Ecto neural progenitor cell (in vitro differentiated cells): ENCODE measurements at places on chromosomes 1 and 21.

GRCh38 chr21:45852886-45853400, 128.6 kb upstream of the COL6A1 start:
- peak; percentile 35 for DNase-seq

DNA sequence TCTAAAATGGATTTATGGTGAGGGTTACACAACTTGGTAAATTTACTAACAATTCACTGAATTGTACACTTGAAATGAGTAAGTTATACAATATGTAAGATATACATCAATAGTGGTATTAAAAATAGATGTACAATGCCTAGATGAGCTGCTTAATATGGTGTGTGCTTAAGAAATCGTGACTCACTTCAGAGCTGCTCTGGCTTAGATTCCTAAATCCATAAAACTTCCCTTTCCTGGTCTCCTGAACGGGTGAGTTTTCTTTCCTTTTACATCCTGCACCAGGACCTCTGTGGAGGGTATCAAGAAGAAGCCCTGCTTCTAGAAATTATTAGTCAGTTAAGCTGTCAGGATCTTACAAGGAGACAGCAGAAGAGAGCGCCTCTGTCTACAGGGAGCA, 30.4 kb downstream of the H3-3A start:
- no peak for DNase-seq

GRCh38 chr21:40681164-40681859, 165.6 kb downstream of the DSCAM start:
- DNase-seq, result no peak

- no peak for DNase-seq
Measured at GRCh38 chr1:187631984-187632383, 803.2 kb downstream of the PLA2G4A start.

GRCh38 chr1:155072531-155073289, 5.9 kb upstream of the EFNA3 start:
- no peak for DNase-seq

- DNase-seq, result no peak
Measured at GRCh38 chr1:151007853-151008243, 401 bp upstream of the PRUNE1 start.

DNA sequence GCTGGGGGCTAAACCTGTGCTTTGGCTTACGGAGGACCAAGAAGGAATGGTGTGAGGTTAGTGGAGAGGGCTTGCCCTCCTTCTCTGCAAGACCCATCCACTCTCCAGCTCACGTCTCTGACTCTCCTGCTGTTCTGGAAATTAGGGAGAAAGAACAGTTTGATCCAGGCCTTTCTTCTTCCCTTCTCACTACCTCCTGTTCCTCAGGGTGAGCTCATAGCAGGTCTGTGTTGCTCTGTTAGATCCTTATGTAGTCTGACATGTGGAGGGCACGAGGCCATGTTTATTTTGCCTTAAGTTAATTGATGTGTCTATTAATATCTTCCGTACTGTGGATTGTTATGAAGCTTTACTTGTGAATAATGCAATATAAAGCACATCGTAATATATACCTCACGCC, 315.0 kb downstream of the GRIK1 start:
- DNase-seq, result no peak

- DNase-seq, result no peak
Measured at GRCh38 chr21:35342440-35342839, 293.3 kb upstream of the RUNX1 start.

DNA sequence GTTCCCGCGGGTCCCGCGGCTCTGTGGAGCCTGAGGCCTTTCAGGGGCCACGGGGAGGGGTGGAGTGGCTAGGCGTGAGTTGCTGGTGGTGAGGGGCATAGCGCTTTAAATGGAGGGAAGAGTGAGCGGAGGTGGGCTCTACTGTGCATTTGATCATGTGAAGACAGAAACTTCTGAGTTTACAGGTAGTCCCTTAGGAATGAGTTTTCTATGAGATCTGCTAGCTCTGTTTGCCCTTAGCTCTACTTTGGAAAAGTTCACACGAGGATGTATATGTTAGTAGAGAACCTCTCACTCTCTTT, 593 bp downstream of the ST6GALNAC3 start:
- DNase-seq, result no peak

GRCh38 chr21:38986406-38986805, 180.7 kb downstream of the ETS2 start:
- no peak for DNase-seq

DNA sequence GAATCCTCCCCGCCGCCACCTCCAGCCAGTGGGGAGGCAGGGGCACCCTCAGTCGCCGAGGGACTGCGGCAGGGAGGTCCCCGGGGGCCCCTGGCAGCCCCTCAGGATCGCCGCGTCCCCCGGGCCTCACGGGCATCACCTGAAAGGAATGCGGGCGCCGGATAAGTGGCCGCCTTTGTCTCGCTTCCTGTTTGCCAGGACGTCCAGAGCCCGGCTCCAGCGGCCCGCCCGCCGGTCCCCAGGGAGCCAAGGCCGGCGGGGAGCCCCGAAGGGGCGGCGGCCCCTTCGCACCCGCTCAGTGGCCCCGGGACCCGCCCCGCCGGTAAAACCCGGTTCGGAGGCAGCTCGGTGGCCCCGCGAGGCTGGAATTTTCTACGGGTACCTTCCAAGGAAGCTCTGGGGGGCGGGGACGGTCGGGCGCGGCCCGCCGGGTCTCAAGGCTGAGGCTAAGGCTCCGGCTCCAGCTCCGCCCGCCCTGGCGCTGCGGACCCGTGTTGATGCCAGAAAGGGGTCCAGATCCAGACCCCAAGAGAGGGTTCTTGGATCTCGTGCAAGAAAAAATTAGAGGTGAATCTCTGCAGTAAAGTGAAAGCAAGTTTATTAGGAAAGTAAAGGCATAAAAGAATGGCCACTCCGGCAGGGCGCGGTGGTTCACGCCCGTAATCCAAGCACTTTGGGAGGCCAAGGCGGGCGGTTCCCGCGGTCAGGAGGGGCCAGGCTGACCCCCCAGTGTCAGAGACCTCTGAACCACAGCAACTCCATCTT, 12.6 kb downstream of the TINAGL1 start:
- peak; percentile 59 for DNase-seq

- DNase-seq, result no peak
Measured at GRCh38 chr1:63866084-63866483, 92.3 kb downstream of the ROR1 start.

DNA sequence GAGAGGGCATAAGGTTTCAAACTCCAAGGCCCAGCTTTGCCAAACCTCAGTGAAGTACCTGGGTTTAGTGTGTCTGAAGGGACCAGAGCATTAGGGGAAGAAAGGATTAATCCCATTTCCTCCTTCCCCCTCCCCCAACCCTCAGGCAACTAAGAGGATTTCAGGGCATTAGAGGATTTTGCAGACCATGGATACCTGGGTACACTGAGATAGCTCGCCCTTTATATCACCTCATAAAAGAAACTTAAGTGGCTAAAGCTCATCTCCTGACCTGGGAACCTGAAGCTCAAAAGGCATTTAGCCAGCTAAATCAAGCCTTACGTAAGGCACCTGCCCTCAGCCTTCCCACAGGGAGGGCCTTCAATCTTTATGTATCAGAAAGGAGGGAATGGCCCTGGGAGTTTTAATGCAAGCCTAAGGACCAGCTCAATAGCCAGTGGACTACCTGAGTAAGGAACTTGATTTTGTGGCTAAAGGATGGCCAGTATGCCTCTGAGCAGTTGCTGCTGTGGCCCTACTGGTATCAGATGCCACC, 26.4 kb upstream of the SMYD3 start:
- DNase-seq, result no peak
